ENCODE measurements at places on chromosomes 3 and 15.

DNA sequence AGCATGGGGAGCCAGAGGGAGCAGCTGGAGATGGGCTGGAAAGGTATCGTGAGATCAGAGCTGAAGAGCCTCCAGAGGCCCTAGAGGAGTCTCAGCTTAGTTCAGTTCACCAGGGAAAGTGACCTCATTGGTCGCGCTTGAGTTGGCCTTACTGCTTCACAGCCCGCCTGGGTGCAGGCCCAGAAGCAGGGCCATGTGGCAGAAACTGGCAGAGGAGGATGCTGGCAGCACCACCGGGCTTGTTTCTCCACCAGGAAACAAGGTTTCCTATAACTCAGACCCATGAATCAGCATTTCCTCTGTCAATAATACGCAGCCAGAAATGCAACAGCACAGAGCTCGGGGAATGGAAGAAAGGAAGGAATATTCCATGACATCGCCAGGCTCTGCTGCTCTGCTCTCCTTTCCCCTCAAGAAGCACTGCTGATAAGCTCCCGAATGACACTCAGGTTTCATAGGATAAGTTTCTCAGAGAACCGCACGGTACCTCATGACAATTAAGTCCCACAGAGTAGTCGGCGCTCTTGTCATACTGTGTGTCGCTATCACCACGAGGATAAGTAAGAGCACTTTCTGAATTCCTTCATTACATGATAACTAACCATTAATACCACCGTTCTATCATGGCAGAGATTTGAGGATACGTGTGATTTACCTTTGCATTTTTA, 147.1 kb upstream of the LPP start:
- DNase-seq, result no peak

- no peak for DNase-seq
Measured at GRCh38 chr3:108201258-108201657, 21.0 kb downstream of the IFT57 start.

DNA sequence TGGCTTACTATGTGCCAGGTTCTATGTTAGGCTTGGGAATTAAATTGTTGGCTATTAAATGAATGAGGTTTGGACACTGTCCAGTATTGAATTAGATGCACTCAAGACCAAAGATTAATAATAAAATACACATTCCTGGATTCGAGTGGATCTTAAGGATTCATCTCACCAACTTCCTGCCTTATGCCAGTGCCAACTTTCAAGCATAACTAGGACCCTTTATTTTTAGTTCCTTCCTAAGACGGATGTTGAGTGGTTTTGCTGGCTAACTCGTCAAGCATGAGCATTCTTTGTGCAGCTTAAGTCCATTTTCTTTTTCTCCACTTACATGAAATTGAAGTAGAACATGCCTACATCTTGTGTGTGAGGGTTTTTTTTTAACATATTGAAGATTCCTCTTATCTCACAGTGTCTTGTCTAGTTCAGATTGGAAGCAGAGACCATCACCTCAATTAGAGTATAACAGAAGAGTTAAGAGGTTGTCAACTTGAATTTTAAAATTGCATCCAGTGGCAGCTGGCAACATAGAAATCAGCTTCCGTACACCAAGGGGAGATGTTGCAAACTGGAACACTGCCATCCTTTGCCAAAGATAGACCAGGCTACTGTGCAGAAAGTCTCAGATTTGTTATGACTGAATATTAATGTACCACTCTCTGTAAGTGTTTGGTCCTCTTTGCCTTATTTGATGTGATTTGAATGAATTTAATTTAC, 106.3 kb upstream of the BFSP2 start:
- no peak for DNase-seq

GRCh38 chr3:168260859-168261258, 165.1 kb upstream of the GOLIM4 start:
- DNase-seq, result no peak

Measured in RWPE2 (cell line).